ENCODE measurements at places on chromosomes 12 and 14. TPM values are rescaled to one million over a fixed set of nuclear protein-coding genes. Genes with fewer than 3 reads are reported as not detected.

The SLC6A13 gene
- not detected for total RNA-seq

The TNFRSF1A gene
- total RNA-seq: 125 TPM

The KLRC3 gene
- not detected for total RNA-seq

The TAS2R20 gene
- total RNA-seq: 5.5 TPM

The STAC3 gene
- 1.3 TPM for total RNA-seq

The CCDC92 gene
- 8.2 TPM for total RNA-seq

The OR6C2 gene
- not detected for total RNA-seq

The ERG28 gene
- 10.0 TPM for total RNA-seq

The FGF23 gene
- total RNA-seq: not detected

The SCN8A gene
- 23.5 TPM for total RNA-seq

The PXMP2 gene
- total RNA-seq: 10.8 TPM

The CCDC197 gene
- total RNA-seq: not detected

The NDUFB1 gene
- total RNA-seq: 243 TPM

The ARF6 gene
- total RNA-seq: 60.2 TPM

The PAH gene
- not detected for total RNA-seq

The BRMS1L gene
- total RNA-seq: 4.2 TPM

The CIT gene
- total RNA-seq: 18.4 TPM

The LBHD2 gene
- total RNA-seq: not detected

The SMIM41 gene
- total RNA-seq: 0.43 TPM

The PLEKHD1 gene
- not detected for total RNA-seq

The SERPINA3 gene
- total RNA-seq: not detected

The TBC1D30 gene
- total RNA-seq: under 0.01 TPM

The AQP2 gene
- total RNA-seq: not detected

The SERPINA9 gene
- total RNA-seq: not detected

The SLC25A47 gene
- not detected for total RNA-seq

The MAP1LC3B2 gene
- total RNA-seq: 0.43 TPM

The BDKRB2 gene
- total RNA-seq: 105 TPM

The SMAGP gene
- 8.4 TPM for total RNA-seq

The OSGEP gene
- total RNA-seq: 36.3 TPM

The DIABLO gene
- total RNA-seq: 66.4 TPM

The GIT2 gene
- 54.4 TPM for total RNA-seq

The CRIP1 gene
- total RNA-seq: 2.6 TPM

The GEMIN2 gene
- total RNA-seq: 35.4 TPM

The PHLDA1 gene
- 68.3 TPM for total RNA-seq

The NELL2 gene
- total RNA-seq: not detected

The B4GALNT3 gene
- total RNA-seq: under 0.01 TPM

The FAM222A gene
- total RNA-seq: 0.43 TPM

The AKAP5 gene
- total RNA-seq: 3.0 TPM

The GLT8D2 gene
- total RNA-seq: 55.1 TPM

The CD163L1 gene
- 11.0 TPM for total RNA-seq

The POTEG gene
- not detected for total RNA-seq

The POLE2 gene
- 14.2 TPM for total RNA-seq

The WDR20 gene
- total RNA-seq: 15.1 TPM

The EIF2S3B gene
- total RNA-seq: 9.5 TPM

All from fibroblast of villous mesenchyme (primary cell).